ENCODE measurements at places on chromosomes 12 and 14.
A peak's percentile ranks its signal among the peaks of the same experiment; 100 is the strongest.

GRCh38 chr14:100666851-100667250 lies 59.8 kb upstream of the DLK1 start:
- DNase-seq: no peak

- DNase-seq: no peak
These were observed 700.0 kb downstream of the TMTC2 start for GRCh38 chr12:83386527-83387264.

- no peak for DNase-seq
These were observed 257.3 kb upstream of the PLEKHG7 start for GRCh38 chr12:92445253-92446082.

- no peak for DNase-seq
These were observed 355.2 kb downstream of the BMP4 start for GRCh38 chr14:53601409-53601808.

DNA sequence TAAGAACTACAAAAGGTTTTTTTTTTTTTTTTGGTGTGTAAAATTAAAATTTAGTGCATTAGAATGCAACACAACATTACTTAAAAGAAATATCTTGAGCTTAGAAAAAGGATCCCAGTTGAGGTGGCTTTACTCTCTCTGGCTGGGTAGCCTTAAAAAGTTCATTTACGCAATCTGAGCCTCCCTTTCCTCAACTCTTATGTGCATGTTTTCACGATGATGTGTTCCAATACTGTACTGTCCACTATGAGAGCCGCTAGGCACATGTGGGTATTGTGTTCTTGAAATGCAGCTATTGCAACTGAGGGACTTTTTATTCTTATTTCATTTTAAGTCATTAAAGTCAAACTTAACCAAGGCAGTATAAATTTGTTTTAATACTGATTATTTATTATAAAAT lies 460.9 kb upstream of the SYT1 start:
- DNase-seq: peak; percentile 40

GRCh38 chr14:89787525-89787924 lies 167.0 kb downstream of the EFCAB11 start:
- peak; percentile 41 for DNase-seq

DNA sequence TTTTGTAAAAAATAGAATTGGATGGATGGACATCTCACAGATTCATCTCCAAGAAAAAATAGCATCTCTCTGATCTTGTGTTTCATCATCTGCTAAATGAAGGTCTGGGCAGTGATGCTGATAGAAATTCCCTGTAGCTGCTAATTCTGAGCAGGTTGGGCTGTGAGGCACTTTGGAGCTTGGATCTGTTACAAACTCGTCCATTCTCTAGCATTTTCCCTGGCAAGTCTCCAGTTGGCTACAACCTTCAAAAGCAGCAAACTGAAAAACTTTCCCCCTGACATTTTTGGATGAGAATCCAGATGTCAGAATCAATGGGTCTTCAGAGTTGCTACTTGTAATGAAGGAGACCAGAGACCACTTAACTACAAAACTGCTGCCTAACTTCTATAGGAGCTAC lies 72.7 kb downstream of the TPH2 start:
- peak; percentile 35 for DNase-seq

DNA sequence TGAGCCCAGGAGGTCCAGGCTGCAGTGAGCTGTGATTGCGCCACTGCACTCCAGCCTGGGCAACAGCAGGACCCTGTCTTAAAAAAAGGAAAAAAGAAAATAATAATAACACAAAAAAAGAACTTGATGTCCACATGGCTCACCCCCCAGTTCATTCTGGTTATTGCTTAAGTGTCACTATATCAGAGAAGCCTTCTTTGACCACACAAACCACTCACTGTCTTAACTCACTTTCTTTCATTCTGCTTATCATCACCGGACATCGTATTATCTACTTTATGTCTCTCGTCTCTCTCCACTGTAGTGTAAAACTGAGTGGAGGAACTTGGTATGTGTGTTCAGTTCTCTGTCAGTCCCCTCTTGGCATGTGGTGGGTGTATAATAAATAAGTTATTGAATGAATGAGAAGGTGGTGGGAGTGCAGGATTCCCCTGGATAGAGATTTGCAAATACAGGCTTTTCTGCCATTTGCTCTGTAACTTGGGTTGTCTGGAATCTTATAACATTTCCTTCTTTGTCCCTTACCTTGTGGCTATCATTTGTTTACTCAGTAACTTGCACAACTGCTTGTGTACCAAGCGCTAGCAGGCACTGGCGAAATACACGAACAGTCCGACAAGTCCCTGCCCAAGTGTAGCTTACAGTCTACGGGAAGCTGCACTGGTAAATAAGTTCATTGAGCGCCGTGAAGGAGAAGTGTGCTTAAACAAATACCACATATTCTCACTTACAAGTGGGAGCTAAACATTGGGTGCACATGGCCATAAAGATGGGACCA lies 86.6 kb upstream of the TRAF3 start:
- DNase-seq: no peak

DNA sequence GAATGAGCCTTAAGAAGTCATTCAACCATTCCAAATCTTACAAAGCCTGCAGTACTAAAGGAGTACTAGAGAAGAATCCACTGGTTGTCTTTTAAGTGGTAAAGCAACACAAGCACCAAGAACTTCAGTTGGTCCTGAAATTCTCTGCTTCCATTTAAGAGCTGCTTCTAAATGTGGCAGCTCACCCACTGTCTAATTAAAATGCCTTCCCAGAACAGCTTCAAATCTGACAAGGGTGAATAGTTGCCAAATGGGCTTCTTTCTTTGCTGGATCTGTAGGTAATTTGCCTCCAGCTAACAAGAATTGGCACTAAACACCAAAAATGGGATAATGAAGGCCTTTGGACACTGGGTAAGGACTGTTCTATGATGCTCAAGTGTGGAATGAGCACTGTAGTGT lies 72.2 kb upstream of the NAP1L1 start:
- no peak for DNase-seq

DNA sequence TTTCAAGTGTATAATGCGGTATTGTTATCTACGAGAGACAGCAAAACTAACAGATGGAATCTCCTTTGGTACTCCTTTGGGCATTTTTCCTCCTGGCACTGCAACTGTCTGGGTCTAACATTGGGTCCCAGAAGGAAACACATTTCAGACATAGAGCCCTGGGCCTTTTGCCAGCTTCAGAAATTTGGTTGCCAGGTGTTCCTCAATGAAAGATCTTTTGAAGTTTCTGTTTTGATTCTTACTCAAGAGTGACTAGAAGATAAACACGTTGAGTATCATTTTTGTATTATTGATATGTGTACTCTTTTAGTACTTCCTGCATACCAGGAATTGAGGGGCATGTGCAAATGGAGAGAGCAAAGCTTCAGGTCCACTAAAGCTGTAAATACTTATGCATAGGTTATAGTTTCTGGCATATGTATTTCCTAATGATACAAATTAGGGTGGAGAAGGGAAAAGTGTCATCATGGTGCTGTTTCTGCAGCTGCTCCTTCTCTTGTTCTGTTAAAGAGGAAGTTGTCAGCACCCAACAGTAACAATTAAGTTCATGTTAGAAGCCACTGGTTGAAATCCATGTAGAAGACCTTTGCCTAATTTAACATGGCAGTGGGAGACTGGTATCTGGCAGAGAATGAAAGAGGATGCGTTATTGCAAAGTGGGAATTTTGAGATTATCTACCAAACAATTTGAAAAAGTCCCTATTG lies 53.5 kb downstream of the SLC38A6 start:
- no peak for DNase-seq

GRCh38 chr14:36454599-36455240 lies 65.3 kb downstream of the NKX2-1 start:
- no peak for DNase-seq

DNA sequence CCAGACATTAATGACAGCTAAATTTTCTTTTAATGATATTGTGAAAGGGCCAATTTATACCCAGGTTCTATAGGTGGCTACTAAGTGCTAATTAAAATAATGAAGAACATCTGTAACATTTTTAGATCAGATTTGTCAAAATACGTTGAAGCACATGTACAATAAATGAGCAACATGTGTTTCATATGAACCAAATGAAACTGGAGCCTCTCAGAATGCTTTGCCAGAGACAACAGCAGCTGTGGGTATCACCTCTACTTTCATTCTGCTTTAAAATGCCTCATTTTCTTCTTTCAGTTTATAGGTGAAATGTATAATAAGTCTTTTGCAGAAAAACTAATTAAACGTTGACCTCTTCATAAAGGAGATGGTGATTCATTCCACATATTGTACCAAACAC lies 26.1 kb upstream of the MYF6 start:
- no peak for DNase-seq

All from fibroblast of skin of abdomen (primary cell).